ENCODE measurements at places on chromosomes 12 and 14. TPM values are rescaled to one million over a fixed set of nuclear protein-coding genes. Genes with fewer than 3 reads are reported as not detected.

Gene SUDS3
- total RNA-seq: 29.8 TPM

Gene GALNT16
- total RNA-seq: 0.05 TPM

Gene OAS3
- total RNA-seq: 28.6 TPM

Gene EAPP
- total RNA-seq: 64.7 TPM

Gene SLC11A2
- 47.6 TPM for total RNA-seq

Gene CABP1
- not detected for total RNA-seq

Gene LBHD2
- total RNA-seq: not detected

Gene SERPINA10
- not detected for total RNA-seq

Gene CLEC6A
- total RNA-seq: not detected

Gene RFX4
- total RNA-seq: not detected

Gene SYNDIG1L
- not detected for total RNA-seq

Gene BCL7A
- 4.0 TPM for total RNA-seq

Gene AGAP2
- total RNA-seq: 46.5 TPM

Gene TAS2R42
- total RNA-seq: not detected

Gene DTX3
- total RNA-seq: 32.8 TPM

Gene ZDHHC22
- total RNA-seq: not detected

Gene ITGB7
- 367 TPM for total RNA-seq

Gene PGF
- total RNA-seq: not detected

Gene PRPH
- not detected for total RNA-seq

Gene MED6
- 74.5 TPM for total RNA-seq

Gene TMTC3
- 6.0 TPM for total RNA-seq

Gene SLC25A21
- not detected for total RNA-seq

Gene TSPAN19
- not detected for total RNA-seq

Gene KITLG
- 0.50 TPM for total RNA-seq

Gene MYF5
- total RNA-seq: not detected

Gene RNASE12
- not detected for total RNA-seq

Gene MUCL1
- total RNA-seq: not detected

Gene RASSF9
- not detected for total RNA-seq

Gene GPR84
- total RNA-seq: 0.99 TPM

Gene KSR2
- 0.10 TPM for total RNA-seq

Gene CCDC184
- total RNA-seq: 8.6 TPM

Gene MMP14
- 0.85 TPM for total RNA-seq

Gene IL26
- 0.52 TPM for total RNA-seq

Gene OVCH1
- not detected for total RNA-seq

Gene RNASE7
- not detected for total RNA-seq

Gene TAS2R46
- total RNA-seq: 2.2 TPM

Gene SLC35E3
- total RNA-seq: 7.0 TPM

Gene CBLN3
- total RNA-seq: 6.0 TPM

Gene ITGA5
- 71.4 TPM for total RNA-seq

Gene ALDH1L2
- not detected for total RNA-seq
